ENCODE measurements at places on chromosomes 4 and X.

DNA sequence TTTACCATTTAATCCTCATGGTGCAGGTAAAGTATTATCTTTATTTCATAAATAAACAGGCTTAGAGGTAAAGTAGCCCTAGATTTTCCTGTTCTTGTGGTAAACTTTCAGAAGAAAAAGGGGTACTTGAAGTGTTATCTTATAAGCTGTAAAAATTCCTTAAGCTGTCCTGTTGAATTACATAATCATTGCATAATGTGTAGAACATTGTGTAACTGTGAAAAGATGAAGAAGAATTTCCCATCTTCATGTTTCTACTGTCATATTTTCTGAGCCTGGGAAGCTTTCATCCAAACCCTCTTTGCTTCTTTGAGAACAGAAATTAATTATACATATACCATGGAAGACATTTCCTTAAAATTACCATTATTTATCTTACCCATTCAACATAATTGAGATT, 90.5 kb downstream of the ELOVL6 start:
- DNase-seq, result no peak

- DNase-seq, result peak; percentile 37
These were observed 54.6 kb upstream of the HHIP start for GRCh38 chr4:144591401-144591800.

GRCh38 chr4:25859429-25860148, 3.2 kb downstream of the SEL1L3 start:
- no peak for DNase-seq

DNA sequence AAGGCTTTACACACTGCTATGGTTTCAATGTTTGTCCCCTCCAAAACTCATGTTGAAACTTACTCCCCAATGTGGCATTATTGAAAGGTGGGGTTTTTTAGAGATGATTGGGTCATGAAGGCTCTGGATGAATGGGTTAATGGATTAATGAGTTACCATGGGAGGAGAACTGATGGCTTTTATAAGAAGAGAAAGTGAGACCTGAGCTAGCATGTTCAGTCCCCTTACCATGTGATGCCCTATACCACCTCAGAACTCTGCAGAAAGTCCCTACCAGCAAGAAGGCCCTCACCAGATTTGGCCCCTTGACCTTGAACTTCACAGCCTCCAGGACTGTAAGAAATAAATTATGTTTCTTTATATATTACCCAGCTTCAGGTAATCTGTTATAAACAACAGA, 68.9 kb upstream of the CAPN6 start:
- no peak for DNase-seq

GRCh38 chr4:16271411-16271810, 45.1 kb upstream of the TAPT1 start:
- no peak for DNase-seq

DNA sequence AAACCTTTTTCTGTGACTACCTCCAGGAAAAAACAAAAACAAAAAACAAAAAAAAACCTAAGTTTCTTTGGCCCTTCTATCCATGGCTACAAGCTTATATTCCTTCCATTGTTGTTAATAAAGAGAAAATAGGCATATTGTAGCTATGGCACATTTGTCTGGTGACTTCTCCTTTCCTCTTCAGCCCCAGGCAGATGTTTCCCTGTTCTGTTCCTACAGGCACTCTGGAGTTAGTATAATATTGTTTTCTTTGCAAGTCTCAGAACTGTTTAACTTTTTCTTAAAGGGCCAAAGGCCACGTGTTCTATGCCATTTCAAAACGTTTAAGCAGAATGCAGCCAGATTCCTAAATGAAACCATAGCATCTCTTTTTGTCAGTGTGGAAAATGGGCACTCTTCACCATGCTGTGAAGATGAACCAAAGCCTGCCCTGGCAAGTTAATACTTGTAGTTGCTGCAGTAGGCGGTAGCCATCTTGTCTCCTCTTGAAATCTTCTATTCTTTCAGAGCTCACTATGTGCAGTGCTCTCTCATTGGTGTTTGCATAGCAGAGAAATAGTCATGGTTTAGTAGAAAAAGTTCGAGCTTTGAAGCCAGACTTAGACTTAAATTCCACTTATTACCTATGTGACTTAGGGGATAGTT, 44.8 kb upstream of the MTMR1 start:
- no peak for DNase-seq

GRCh38 chr4:132297346-132297745, 851.7 kb upstream of the PCDH10 start:
- peak; percentile 5 for DNase-seq

DNA sequence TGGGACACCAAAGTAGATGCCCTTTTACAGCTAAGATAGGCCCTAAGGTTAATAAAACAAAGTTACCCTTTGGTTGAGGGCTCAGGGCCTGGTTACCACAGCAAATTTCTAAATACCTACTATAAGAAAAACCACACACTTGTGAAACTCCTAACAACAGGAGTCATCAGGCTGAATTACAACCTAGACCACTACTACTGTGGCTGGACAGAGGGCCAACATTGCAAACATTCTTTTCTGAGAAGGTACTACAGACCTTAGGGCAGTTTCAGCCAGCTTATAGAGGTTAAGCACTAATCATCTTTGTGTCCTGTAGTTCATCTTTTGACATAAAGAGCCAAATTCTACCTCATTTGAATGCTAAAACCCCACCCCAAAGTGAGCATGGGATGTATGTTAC, 504.0 kb downstream of the RAPGEF2 start:
- no peak for DNase-seq

GRCh38 chr4:171288816-171289432, 524.3 kb upstream of the GALNTL6 start:
- no peak for DNase-seq

GRCh38 chr4:153467897-153468262, 1.7 kb downstream of the TMEM131L start:
- DNase-seq, result no peak

- no peak for DNase-seq
These were observed 12.8 kb upstream of the SLITRK4 start for GRCh38 chrX:143648705-143649104.
